ENCODE measurements at places on chromosomes 7 and 10.

DNA sequence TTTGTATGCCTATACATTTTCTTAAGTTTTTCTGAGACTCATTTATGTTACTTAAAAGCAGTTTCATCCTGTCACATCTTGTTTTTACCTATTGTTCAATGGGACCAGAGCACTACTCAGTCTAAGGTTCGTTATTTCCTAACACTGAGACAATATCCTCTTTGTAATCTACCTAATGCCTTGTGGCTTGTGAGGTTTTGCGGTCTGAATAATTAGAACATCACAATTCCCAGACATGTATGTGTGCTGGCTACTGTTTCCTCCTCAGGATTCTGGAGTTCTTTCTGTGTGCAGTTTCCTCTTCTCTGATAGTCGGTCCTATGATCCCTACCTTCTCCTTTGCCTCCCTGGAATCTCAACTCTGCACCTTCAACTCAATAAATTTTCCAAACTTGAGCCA lies 620.2 kb downstream of the ANKRD7 start:
- DNase-seq = no peak

DNA sequence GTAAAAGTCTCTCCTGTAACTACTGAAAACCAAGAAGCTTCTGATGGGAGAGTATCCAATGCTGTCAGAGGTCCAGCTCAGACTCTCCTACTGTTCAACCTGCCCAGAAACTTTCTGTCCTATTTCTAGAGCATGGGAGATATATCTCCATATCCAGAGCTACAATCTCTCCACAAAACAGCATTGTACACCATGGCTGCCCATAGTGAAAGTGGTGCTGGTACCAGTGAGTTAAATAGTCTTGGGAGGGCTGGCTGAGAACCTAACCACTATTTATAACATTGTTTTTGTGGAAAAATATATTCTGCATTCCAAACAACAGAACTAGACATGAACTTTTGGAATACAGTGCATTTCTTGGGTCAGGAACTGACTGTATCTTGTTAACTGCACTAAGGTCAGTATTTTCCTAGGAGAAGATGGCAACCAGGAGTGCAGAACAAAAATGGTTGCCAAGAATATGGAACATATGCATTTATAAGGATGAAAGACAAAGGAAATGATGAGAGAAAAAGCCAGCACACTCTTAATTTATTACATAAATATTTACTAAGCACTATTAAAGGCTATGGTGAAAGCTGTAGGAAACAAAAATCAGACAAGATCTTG lies 91.9 kb downstream of the ZNF438 start:
- no peak for DNase-seq

- DNase-seq = no peak
Measured at GRCh38 chr7:14769261-14769660, 133.3 kb downstream of the DGKB start.

- DNase-seq = no peak
Measured at GRCh38 chr10:124296813-124297788, 121.6 kb downstream of the OAT start.

DNA sequence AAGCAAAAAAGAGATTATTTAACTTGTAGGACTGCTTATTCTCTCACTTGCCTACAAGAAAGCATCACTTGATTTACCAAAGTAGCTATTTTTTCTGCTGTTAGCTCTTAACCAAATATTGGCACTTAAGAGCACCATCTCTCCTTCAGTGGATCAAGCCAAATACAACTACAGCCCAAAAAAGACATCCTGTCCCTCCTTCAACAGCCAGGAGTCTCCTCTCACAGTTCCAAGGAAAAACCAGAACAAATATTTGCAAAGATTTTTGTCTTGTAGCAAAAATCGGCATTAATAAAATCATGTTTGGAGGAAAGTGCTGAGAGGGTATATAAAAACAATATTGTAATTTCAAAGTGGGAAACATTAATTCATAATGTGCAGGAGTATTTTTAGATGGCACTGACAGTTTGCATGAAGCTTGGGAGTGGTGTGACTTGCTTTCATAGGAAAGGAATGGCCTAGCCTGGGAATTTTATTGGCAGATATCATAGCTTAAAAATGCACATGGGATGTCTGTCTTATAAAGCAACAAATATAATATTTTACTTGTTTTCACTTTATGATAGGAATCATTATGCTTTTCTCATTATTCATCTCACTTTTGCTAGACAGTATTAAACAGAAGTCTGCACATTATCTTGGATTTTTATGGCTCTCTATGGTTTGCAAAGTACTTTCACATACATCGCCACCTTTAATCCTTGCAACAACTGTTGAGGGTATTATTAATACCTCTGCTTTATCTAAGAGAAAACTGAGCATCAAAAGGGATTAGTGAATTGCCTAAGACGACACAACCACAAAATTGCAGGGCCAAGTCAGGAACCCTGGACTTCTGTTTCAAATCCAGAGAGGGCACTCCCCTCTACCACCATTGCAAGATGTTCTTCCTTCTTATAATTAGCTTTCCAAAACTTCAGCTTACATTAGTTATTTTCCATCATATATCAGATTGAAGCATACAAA lies 103.5 kb downstream of the AGMO start:
- no peak for DNase-seq

- no peak for DNase-seq
Measured at GRCh38 chr7:84144935-84145334, 49.7 kb downstream of the SEMA3A start.

DNA sequence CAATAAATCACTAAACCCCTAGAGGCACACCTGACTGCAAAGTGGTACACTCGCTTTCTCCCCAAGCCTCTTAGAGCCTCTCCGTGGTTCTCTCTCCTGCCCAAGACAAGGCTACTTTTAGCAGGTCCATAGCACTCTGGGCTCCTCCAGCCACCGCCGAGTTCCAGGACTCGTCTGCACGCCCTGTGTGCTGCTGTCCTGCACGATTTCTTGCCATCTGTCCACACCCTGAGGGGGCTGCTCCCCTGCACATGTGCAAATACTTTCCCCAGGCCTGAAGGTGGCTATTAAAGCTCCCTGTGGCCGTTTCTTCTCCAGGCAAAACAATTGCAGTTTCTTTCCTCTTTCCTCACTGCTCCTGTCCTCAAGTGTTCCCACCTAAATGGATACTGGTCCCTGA lies 414.3 kb downstream of the PLXNA4 start:
- DNase-seq = no peak

DNA sequence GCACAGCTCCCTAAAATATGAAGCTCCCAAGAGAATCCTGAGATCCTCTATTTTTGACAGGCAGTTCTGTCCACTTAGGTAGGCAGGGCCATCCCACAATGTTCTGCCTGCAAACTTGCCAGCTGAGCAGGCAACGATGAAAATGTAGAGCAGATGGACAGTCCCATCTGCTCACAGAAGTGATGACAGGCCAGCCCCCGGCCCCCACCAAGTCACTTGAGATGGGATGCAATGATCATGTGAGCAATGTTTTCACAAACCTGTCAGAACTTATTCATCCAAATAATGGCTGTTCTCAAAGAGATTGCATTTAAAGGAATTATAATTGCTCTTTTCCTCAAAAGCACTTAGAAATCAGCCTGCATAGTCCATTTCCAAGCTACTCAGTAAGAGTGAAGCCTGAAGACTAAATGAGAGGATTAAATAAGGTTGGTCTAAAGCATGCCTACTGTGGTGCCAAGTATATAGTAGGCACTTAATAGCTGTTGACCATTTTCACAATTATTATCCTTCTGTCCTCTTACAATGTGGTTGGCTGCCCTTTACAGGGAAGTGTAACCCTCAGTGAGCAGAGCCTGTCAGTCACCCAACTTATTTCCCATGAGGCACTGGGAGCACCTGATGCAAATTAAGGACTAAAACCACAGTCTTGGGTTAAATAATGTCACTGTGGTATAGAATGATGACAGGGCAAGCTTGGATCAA lies 301.2 kb downstream of the FGFR2 start:
- DNase-seq = no peak

GRCh38 chr7:49812534-49812933 lies 39.1 kb downstream of the VWC2 start:
- no peak for DNase-seq

- no peak for DNase-seq
Measured at GRCh38 chr10:85864868-85865526, 501.6 kb downstream of the GRID1 start.

- DNase-seq = no peak
Measured at GRCh38 chr10:75103881-75104686, 7.4 kb upstream of the SAMD8 start.

DNA sequence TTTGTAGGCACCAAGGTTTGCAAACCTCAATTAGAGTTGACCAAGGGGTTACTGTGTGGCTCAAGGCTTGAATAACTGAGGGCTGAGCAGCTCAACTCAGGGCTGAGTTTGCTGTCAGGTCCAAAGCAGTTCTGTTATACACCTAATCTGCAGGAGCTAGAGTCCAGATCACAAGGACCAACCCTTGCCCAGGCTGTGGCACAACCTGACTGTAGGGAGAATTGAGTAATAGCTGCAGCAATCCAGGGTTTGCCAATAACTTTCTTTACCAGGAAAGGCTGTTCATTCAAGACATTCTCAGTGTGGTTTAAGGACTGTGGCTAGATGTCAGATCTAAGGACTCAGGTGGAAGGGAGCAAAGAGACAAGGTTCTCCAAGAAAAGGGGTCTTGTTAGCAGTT lies 115.6 kb upstream of the IMMP2L start:
- no peak for DNase-seq

- DNase-seq = no peak
Measured at GRCh38 chr10:20004087-20004523, 187.9 kb downstream of the PLXDC2 start.

GRCh38 chr10:75202321-75203045 lies 8.1 kb upstream of the VDAC2 start:
- DNase-seq = no peak

GRCh38 chr10:44006771-44007170 lies 358.1 kb upstream of the ZNF32 start:
- no peak for DNase-seq

DNA sequence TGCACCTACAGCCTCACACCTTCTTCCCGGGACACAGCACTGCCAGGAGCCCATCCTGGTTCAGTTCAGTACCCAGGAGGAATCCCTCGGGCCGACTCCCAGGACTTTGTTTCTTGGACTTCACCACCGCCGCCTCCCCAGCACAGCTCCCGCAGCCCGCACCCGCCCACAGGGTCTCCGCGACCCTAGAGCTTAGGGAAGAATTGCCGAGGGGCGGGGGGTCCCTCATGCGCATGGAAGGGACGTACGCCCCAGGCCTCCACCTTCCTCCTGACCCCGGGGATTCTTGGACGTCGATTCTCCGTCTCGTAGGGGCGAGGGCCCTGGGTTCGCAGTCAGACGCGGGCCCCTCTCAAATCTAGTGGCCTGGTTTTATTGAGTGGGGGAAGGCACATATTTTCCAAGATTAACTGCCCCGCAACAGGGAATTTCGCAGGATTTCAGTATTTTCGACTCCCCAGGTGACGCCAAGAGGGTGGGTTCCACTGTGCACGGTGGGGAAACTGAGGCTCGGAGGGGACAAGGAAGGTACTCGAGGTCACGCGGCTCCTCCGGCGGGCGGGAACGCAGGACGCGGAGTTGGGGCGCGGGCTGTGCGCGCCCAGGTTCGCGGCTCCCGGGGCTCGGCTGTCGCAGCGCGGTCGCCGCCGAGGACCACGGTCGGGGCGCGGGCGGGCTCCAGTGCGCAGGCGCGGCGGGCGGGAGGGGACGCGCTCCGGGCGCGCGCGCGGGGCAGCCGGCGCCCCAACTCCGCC lies at the start of gene ADCY1:
TSS of gene ADCY1 (plus strand) at position 708 of the 755 bp plus-strand sequence. CDS start 176 bp downstream, outside the sequence.
- no peak for DNase-seq

DNA sequence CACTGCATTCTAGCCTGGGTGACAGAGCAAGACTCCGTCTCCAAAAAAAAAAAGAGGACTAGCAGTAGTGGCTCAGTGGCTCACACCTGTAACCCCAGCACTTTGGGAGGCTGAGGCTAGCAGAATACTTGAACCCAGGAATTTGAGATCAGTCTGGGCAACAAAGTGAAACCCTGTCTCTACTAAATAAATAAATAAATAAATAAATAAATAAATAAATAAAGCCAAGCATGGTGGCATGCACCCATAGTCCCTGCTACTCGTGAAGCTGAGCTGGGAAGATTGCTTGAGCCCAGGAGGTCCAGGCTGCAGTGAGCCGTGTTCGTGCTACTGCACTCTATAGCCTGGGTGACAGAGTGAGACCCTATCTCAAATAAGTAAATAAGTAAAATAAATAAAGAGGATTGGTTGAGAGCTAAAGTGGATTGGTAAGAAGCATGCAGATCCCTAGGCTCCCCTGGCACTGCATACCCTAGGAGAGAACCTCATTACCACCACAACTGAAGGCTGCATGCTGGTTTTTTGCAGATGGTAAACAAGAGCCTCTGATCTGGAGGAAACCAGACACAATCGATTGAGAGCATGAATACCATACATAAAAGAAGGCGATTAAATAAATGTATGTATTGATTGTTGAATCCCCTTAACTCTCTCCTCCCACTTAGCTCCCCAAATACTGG lies 163.2 kb downstream of the REEP3 start:
- DNase-seq = no peak

DNA sequence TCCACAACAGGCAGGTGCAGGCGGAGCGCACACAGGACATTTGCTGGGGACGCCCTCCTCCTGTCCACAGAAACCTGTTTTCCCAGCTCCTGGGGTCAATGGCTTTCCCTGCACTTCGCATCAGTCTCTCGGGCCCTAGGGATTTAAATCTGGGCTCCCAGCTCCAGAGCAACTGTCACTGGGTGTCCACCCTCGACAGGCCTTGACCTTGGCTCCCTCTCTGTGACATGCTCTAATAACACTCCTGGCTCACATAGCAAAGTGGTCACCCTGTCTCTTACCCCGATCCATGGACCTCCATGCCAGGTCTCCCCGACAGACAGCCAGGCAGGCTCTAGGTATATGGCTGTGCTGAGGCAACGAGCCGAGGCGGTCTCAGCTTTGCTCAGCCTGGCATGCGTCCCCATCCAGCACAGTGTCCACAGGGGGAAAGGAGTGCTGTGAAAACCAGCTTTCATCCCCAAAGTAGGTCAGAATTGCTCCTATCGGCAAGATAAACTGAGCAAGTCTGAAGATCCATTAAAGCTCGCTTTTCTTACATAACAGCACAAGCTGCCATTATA lies 195.6 kb downstream of the TNS3 start:
- no peak for DNase-seq

- no peak for DNase-seq
Measured at GRCh38 chr10:112805701-112806100, 144.3 kb upstream of the TCF7L2 start.

- no peak for DNase-seq
Measured at GRCh38 chr10:100808876-100809275, 63.5 kb downstream of the PAX2 start.

DNA sequence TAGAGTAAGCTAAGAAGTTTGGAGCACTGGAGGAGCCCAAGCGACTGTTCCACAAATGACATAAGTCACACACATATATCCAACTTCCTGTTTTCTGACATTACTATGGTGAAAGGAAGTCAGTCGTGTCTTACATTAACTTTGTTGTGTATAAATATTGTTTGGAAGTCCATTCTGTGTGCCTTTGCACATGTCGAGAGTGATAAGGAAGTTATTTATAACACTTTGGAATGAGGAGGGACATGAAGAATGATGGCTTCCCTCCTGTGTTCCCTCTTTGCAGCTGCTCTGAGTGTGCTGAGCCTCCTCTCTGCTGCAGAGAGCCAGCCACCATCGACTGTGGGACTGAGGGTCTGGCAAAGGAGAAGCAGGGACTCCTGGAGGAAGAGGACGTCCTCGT lies 40.4 kb upstream of the MGMT start:
- no peak for DNase-seq
